Activated T-cell treated with anti-CD3 and anti-CD28 coated beads, Interleukin-2, amount 50 U/mL, for 72 hours (primary cell): ENCODE measurements at places on chromosomes 3 and 15. TPM values are rescaled to one million over a fixed set of nuclear protein-coding genes. Genes with fewer than 3 reads are reported as not detected.

IQCH gene
- total RNA-seq = 3.7 TPM

TP53BP1 gene
- total RNA-seq = 33.2 TPM

GABRR3 gene
- not detected for total RNA-seq

ATP11B gene
- 91.1 TPM for total RNA-seq

TMEM212 gene
- total RNA-seq = not detected

ARF4 gene
- 76.3 TPM for total RNA-seq

RGMA gene
- 1.7 TPM for total RNA-seq

DNA sequence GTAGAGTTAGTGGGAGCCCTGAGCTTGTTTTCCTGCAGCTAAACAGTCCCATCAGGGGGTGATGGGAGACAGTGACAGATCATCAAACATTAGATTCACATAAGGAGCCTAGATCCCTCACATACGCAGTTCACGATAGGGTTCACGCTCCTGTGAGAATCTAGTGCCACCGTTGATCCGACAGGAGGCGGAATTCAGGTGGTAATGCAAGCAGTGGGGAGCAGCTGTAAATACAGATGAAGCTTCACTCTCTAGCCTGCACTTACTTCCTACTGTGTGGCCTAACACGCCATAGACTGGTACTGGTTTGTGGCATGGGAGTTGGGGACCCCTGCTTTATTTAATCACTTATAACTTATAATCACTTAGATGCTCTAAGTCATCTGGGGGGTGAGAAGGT is 179.1 kb downstream of the AKAP13 start:
- no peak for DNase-seq

DNA sequence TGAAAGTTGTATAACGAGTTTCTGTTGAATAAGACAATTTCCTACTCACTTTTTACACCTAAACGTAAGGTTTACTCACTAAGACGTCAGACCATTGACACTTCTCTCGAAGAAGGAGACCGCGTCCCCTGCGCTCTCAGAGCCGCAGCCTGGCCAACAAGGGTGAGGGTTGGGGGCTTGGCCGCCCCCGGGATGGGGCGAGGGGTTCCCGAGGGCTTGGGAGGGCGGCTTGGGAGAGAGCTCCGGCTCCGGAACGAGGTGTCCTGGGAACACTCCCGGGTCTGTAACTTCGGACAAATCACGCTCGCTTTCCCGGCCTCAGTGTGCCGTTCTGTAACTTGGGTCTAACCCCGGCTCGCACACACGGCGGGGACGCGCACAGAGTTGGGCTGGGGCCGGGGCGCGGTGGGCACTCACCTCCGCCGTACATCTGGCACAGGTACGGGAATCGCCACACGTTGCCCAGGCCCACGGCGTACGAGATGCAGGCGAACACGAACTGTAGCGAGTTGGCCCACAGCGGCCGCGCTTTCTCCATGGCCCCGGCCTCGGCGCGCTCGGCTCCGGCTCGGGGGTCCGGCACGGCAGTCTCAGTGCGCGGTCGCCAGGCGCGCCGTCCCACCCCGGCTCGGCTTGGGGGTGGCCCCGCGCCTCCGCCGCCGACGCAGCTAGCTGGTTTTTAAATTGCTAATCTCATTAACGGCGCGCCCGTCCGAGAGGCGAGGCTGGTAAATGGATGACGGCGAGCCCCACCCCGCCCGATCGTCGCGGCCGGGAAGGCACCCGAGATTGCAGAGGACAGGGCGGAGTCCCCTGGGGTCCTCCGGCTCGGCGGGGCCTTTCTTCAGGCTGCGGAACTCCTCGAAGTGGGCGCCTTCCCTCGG is at the start of gene SLC6A20:
Gene SLC6A20 (minus strand): TSS at position 655 of the 884 bp plus-strand sequence. CDS start 117 bp downstream, at position 538.
- peak; percentile 27 for DNase-seq

DNA sequence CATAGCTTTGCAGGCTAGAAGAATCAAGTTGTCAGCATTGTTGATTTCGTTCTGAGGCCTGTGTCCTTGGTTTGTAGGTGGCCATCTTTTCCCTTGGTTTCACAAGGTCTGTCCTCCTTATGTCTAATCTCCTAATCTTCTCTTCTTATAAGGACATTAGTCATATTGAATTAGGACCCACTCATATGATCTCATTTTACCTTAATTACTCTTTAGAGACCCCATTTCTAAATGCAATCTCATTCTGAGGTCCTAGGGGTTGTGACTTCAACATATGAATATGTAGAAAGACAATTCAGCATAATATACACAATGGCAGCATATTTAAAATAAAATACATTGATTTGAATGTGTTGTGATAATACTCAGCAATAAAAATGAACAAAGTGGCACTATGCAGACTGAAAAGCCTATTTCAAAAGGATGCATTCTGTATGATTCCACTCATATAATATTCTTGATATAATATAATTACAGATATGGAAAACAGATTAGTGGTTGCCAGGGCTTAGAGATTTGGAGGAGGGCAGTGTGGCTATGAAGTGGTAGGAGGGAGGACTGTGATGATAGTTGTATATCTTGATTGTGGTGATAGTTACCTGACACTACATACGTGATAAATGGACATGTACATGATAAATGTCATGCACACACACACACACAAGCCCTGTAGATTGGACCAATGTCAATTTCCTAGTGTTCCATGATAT is 431.0 kb downstream of the EPHA6 start:
- DNase-seq = no peak

- no peak for DNase-seq
Measured at GRCh38 chr3:78848392-78849288, 919.2 kb downstream of the ROBO1 start.

- no peak for DNase-seq
Measured at GRCh38 chr3:138948371-138949001, 1.5 kb downstream of the FOXL2NB start.

DNA sequence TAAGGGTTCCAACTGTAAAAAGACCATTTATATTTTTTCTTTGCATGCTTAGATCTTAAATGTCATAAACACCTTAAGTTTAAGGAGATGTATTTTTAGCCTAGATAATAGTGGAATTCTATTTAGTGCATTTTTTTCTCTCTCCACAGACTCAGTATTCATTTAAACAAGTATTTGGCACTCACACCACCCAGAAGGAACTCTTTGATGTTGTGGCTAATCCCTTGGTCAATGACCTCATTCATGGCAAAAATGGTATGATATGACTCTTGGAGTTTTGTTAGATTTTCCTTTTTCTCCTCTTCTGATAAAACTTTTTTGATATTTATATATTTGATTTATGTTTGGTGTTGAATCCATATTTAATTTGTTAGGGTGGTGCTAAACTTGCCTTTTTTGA is 7.3 kb downstream of the KIF23 start:
- DNase-seq = no peak

DNA sequence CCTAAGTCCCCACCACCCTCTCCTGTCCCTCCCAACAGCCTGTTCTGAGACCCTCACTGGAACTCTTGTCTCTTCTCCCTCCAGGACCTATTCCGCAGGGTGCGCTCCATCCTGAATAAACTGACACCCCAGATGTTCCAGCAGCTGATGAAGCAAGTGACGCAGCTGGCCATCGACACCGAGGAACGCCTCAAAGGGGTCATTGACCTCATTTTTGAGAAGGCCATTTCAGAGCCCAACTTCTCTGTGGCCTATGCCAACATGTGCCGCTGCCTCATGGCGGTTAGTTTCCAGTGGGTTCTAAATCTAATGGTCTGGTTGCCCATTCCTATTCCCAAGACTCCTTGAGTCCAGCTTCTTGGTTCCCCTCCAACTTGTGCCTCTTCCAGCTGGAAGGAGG is 9.3 kb downstream of the EIF4G1 start:
- DNase-seq = no peak

DNA sequence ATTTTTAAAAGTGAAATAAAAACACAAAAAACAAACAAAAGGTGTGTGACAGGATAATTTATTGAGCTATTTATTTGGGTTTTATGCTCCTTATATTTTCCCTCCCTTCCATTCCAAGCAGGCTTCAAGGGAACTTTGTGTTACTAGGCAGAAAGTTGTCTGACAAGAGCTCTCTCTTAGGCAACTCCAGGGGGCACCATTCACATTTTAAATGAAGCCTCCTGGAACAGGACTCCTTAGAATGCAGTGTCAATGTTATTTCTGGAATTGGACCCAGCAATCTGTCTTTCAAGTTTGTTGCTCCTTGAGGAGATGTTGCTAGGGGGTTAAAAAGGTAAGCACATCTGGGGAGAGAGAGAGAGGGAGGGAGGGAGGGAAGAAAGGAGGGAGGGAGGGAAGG is 5.4 kb upstream of the RFX7 start:
- DNase-seq = no peak

DNA sequence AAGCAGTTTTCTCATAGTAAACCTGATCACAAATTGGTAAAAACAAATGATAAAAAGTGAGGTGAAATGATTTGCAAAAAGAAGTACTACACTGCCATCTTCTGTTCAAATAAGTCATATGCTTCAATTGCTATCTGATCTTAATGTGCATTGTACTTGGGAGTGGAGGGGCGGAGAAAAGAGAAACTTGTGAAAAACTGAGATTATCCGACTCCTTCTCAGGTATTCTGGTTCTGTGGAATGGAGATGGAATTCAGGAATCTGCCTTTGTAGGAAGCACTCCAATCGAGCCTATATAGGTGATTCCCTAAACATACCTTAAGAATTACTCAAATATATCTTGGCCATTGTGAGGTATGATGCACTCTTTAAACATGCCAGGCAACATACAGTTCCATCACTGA is 180.6 kb downstream of the CHL1 start:
- DNase-seq = no peak

DNA sequence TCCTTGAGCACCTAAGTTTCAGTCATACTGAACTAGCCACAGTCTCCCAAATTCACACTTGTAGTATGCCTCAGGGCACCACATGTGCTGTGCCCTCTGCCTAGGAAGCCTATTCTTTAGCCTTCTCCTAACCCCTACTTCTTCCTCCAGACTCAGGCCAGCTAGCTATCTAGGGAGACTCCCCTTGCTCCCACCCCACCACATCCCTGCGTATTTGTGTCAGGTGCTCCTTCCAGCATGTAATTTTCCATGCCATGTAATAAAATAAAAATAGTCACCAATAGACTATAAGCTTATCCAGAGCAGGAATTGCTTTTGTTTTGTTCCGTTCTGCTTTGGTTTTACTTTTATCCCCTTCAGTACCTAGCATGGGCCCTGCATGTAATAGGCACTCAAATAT is 14.9 kb upstream of the GJD2 start:
- no peak for DNase-seq

GRCh38 chr15:57421551-57421950 is 45.2 kb downstream of the CGNL1 start:
- DNase-seq = no peak
